Activated naive CD4-positive, alpha-beta T cell treated with anti-CD3 and anti-CD28 coated beads, Interleukin-2, amount 50 U/mL, for 72 hours (primary cell): ENCODE measurements at places on chromosomes 6 and 20. TPM values are rescaled to one million over a fixed set of nuclear protein-coding genes. Genes with fewer than 3 reads are reported as not detected.

DNA sequence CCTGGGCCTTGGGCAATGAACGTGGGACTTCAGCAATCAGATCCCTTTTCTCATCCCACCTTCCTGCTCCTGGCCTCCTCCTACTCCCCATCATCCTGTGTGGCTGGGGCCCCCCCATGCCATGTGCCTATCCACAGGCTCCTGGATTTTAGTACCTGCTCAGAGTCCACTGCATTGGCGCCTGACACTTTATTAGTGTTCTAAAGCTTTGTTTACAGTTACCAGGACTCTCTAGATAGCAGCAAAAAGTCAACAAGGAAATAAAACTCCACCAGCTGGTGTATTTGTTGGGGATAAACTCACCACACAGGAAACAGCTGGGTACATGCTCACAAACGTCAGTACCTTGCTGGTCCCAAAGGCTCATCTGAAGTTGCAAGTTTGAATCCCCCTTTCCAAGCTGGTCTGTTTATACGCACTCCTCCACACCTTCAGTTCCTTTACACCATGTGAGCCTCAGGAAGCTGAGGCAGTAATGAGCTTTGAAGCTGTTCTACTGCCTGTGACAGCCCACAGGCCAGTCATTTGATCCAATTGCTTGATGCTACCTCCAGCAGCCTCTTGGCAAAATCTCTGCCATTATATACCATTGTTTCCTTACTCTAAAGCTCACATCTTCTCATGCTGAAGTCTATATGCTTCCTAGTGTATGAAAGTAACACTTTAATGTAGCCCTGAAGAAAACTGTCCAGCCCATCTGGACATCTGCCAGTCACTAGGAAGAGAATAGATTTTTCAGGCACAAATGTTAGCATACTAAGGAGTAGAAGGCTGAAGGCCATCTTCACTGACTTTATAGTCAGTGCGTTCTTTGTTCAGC is 76.6 kb downstream of the ANKEF1 start:
- DNase-seq = no peak

Gene THBD
- not detected for total RNA-seq

DNA sequence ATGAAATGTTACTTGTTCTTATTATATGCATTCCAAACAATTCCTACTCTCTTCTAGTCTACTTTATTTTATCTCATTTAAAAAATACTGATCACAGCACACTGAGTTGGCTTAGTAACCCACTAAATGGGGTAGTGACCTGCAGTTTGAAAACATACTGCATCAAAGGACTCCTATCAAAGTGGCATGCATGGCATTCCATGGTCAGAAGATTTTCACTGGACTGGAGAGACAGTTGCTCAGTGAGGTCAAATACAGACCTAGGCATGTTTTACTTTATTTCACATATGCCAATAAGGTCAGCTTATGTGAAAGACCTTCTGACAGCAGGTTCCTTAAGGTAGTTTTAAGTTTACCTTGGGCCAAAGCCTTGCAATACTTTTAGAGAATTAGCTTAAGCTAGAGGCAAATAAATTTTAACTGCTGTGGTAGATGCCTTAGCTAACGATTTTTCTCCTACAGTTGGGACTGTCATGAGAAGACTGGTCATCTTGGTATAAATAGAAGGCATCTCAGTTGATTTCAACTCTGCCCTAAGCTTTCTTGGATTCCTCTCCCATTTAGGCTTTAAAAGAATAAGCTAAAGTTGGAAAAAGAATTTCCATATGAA is 35.1 kb downstream of the TPD52L1 start:
- no peak for DNase-seq

DNA sequence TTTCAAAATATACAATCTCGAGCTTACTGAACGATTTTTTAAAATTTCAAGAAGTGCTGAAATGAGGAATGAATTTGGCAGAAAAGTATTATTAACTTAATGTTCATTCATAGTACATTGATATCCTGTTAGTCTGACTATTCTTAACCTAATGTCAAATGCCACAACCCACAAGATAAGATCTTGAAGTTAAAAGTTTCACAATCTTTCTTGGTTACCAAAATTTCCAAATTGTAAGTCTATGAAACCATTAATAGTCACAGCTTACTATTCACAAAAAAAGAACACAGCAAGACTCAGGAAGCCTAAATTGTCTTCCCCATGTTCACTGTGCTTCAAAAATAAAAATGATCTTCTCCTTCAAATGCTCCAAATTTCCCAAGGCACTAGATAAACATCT is 71.3 kb downstream of the HACE1 start:
- DNase-seq = no peak

- DNase-seq = no peak
Observed at GRCh38 chr20:63325021-63325471, 32.1 kb downstream of the COL20A1 start.

Gene DNAH8
- not detected for total RNA-seq

- peak; percentile 11 for DNase-seq
Observed at GRCh38 chr6:113632220-113632864, 224.8 kb upstream of the MARCKS start.

Gene SLC26A8
- 0.25 TPM for total RNA-seq

Gene CLVS2
- not detected for total RNA-seq

- no peak for DNase-seq
Observed at GRCh38 chr6:90976341-90976740, 389.5 kb upstream of the MAP3K7 start.

DNA sequence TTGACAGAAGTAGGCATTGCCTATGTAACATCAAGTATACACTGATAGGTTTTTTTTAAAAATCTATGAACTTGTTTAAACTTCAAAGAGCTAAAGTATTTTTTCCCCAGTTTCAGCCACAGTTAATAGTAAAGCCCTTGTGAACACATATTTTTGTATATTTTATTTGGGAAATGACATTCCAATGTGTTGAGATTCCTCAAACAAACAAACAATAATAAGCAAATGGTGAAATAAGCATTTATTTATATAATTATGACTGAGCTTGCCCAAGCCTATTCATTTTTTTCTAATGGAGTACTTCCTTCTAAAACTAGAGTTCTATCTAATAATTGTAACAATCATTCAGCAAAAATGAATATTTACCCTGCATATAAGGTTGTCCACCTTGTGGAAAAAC is 12.5 kb downstream of the SYCP2 start:
- DNase-seq = no peak
